CD4-positive, alpha-beta T cell (primary cell): ENCODE measurements at places on chromosomes 13 and 19.
A peak's percentile ranks its signal among the peaks of the same experiment; 100 is the strongest.

DNA sequence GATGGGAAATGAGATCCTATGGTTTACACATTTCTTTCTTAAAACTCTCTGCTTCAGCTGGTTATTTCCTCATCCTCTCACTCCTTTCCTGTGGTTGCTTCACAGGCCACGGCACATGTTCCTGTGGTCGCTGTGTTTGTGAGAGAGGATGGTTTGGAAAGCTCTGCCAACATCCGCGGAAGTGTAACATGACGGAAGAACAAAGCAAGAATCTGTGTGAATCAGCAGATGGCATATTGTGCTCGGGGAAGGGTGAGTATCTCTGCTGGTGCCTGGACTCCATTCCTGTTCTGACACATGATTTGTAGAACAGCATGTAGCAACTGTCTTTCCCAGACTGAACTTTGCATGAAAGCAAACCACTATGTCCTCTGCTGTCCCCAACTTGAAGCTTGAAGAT, 254.2 kb downstream of the ITGBL1 start:
- DNase-seq: peak; percentile 28

GRCh38 chr19:32131005-32131404, 214.4 kb upstream of the ZNF507 start:
- DNase-seq: no peak

GRCh38 chr13:40103864-40104263, 448.4 kb downstream of the COG6 start:
- no peak for DNase-seq

DNA sequence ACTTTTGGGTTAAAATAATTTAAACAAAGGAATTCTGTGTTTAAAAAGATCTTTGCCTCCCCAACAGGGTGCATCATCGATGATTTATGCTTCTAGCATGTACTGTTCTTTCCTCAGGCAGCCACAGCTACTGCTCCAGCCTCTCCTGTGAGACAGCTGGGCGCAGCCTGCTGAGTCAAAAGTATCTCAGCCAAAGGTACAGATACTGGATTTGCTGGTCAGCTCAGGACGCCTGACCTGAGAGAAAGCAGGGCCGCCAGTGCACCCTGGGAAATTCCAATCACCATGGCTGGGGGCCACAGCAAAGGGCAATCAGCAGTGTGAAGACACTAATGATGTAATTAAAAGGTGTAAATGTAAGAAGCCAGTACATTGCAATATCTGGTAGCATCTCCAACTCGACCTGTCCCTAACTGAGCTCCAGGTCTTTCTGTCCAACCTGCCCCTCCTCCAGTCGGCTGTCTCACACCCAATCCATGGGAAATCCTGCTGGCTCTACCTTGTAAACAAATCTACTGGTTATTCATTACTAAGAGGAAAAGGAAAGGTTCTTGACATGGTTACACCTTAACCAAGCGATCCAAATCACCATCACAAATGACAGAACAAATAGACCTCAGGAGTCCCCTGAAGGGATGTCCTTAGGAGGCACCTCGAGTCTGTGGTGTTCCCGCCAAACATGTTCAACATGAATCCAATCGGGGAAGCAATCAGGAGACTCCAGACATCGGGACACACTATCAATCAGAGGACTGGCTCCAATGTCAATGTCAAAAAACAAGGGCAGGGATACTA, 7.3 kb downstream of the OPA3 start:
- DNase-seq: no peak

DNA sequence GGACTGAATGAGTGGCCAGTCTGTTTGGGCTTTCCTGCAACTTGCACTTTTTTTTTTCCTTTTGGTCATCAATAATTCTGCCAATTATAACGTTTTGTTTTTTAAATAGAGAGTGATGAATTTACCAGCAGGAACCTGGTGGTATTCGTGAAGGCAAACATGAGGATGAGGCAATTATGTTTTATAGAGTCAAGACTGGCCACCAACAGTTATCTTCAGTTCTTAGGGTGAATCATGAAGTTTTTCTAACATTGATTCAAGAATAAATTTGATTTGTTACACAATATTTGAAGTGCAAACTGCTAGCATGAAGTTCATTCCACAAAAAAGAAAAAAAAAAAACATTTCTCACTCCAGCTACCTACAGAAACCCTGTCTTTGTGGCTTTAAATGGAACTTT, 244.5 kb downstream of the SPRY2 start:
- DNase-seq: no peak

GRCh38 chr19:6010107-6010506, 32.2 kb upstream of the RANBP3 start:
- DNase-seq: no peak

GRCh38 chr13:113184568-113185440, 23.7 kb downstream of the PCID2 start:
- peak; percentile 58 for DNase-seq

- no peak for DNase-seq
Observed at GRCh38 chr19:1230783-1231489, 6.9 kb downstream of the CBARP start.

DNA sequence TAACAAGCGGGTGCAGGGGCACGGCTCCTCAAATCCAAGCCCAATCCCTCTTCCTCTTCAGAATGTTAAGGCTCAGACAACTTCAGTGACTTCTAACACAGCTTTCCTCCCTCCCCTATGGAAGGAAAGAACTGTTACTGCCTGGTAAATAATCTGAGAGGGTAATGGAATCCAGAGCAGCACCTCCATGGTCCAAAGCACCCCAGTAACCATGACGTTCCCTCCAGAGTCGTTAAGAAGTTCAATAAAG, 969 bp downstream of the AKT2 start:
- no peak for DNase-seq

DNA sequence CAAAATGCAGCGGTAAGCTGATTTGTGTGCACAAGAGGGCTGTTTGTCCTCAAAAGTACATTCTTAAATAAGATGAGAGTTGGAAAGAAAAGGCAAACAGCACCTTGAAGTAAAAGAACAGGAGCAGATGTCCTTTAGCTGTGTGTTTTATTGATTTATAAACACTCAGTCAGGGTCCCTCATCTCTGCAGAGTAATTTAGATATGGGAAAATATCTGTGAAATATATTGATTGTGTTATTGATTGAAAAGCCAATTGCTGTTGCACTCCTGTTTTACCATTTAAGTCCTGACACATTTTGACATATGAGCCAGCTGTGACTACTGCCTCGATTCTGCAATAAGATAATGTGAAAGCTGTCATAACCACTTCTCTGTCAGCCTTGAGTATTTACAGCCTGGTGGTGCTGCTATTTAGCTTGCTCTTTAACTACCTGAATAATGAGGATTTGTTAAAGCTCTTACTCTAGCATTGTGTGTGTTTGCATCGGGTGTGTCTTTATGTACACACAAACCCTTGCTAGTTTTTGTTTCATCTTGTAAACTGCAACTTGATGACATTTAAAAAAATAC, 550.1 kb downstream of the DACH1 start:
- no peak for DNase-seq

DNA sequence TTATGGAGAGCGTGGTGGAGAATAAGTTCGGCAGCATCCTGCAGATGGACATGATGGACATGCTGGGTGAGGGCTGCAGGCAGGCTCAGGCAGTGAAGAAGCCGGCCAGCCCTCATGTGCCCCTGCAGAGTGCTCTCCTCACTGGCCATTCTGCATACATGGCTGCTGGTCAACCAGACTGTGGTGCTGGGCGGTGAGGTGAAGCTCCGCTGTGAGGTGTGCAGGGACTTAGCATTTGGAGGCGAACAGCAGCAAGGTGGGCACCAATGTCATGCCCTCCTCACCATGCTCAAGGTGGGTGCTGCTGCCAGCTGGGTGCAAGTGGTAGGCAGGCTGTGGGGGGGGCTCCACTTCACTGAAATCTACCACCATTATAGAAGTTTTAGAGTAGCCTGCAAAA, 5.7 kb upstream of the ZNF492 start:
- no peak for DNase-seq

- DNase-seq: no peak
Observed at GRCh38 chr13:27133889-27134288, 37.7 kb downstream of the USP12 start.

DNA sequence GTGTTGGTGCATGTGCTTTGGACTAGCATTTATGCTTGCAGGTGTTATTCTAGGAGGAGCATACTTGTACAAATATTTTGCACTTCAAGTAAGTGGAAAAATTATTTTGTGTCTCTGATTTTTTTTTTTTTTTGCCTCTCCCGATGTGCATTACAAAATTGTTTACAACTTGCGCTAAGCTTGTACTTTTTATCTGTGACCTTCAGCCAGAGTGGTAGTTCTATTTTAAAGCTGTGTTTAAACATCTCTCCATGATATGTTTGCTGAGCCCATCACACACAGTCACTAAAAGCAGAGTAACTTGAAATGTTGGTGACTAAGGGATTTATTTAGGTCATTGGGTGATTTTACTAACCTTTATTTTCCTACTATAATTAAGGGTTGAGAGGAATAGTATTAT, 20.8 kb downstream of the ITM2B start:
- DNase-seq: no peak

- DNase-seq: no peak
Observed at GRCh38 chr13:76466043-76466442, 420.2 kb downstream of the KCTD12 start.

GRCh38 chr13:66967811-66968597, 262.1 kb downstream of the PCDH9 start:
- DNase-seq: no peak

DNA sequence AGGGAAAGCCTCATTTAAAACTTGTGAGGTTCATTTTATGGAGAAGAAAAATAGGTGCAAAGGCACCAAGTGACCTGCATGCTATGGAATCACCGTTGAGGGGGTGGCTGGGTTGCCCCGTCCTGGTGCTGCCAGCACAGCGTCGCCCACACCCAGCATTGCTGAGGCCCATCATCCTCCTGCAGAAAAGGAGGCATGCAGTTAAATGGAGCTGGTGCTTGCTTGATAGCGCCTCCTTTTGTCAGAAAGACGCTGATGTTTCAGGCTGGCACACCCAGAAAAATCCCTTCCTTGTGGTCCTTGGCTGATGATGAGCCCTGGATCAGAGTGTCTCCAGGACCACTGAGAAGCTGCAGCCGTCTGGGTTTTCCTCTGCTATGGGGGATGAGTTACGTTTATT, 36.9 kb downstream of the DHRS12 start:
- DNase-seq: no peak

GRCh38 chr19:50184196-50184595, 19.2 kb upstream of the MYH14 start:
- no peak for DNase-seq
